Uterus (tissue), 4 donors: ENCODE measurements at places on chromosomes 5 and 9. TPM values are rescaled to one million over a fixed set of nuclear protein-coding genes. Genes with fewer than 3 reads are reported as not detected.

Gene PCDHAC2
- total RNA-seq, result under 0.01 TPM

Gene ATP10B
- 0.29 TPM for total RNA-seq

Gene TMEM232
- not detected for total RNA-seq

DNA sequence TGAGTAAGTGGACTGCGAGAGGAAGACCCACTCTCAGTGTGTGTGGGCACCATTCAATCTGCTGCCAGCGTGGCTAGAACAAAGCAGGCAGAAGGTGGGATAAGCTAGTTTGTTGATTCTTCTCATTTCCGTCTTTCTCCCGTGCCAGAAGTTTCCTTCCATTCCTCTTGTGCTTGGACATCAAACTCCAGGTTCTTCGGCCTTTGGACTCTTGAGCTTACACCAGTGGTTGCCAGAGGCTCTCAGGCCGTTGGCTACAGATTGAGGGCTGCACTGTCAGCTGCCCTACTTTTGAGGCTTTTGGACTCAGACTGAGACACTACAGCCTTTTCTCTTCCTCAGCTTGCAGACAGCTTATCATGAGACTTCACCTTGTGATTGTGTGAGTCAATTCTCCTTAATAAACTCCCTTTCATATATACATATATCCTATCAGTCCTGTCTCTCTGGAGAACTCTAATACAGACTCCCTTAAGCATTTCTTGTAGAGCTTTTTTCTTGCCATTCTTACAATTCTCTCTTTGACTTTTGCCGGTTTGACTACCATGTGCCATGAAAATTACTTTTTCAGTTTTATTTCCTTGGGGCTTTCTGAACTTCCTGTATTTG lies 494.9 kb downstream of the PRR16 start:
- H3K4me1 ChIP-seq, result no peaks in the 10 kb centered on the region
- no peaks in the 10 kb centered on the region for H3K27me3 ChIP-seq
- DNase-seq, result no peak
- no peaks in the 10 kb centered on the region for H3K36me3 ChIP-seq
- H3K27ac ChIP-seq, result no peak overlapping the region
- no peak overlapping the region for H3K4me3 ChIP-seq

GRCh38 chr9:133225171-133226011 lies 16.3 kb upstream of the OBP2B start:
- H3K36me3 ChIP-seq, result no peaks in the 10 kb centered on the region
- no peak overlapping the region for H3K27ac ChIP-seq
- H3K27me3 ChIP-seq, result no peaks in the 10 kb centered on the region
- no peak overlapping the region for H3K4me3 ChIP-seq

DNA sequence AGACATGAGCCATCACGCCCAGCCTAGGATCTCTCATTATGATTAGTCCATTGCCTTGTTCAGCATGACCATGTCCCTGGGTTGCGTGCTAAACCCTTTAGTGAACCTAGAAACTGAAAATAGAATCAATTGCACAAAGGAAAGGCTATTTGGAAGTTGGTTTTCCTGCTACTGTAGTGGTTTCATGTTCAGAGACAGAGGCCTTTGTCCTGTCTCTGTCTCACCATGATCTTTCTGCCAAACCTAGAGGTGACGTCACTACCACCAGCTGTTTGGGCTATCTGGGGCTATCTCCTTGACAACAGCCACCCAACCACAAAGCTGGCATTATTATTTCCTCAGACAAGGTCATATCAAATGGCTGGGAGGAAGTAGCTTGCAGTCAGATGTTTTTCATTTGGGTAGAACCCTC lies 4.0 kb upstream of the CDK5RAP2 start:
- no peak overlapping the region for H3K4me3 ChIP-seq
- no peaks in the 10 kb centered on the region for H3K27me3 ChIP-seq

DNA sequence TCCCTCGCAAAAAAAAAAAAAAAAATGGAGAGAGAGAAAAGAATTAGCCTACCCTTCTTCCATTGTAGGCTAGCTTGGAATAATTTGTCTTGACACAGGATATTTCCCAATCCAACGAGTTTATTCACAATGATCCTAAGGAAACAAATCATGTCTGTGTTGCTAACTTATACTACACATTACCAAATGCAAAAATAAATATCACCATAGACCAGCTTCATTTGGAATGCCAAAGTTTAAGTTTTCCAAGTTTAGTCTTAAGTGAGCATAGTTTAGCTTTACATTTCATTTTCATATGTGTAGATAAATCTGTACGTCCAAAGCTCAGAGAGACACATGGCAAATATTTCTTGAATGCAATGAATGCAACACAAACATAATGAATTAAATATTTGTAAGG lies 1106.2 kb upstream of the DMAC1 start:
- no peaks in the 10 kb centered on the region for H3K4me1 ChIP-seq
- no peak overlapping the region for H3K27ac ChIP-seq
- no peaks in the 10 kb centered on the region for H3K27me3 ChIP-seq
- no peaks in the 10 kb centered on the region for H3K36me3 ChIP-seq

DNA sequence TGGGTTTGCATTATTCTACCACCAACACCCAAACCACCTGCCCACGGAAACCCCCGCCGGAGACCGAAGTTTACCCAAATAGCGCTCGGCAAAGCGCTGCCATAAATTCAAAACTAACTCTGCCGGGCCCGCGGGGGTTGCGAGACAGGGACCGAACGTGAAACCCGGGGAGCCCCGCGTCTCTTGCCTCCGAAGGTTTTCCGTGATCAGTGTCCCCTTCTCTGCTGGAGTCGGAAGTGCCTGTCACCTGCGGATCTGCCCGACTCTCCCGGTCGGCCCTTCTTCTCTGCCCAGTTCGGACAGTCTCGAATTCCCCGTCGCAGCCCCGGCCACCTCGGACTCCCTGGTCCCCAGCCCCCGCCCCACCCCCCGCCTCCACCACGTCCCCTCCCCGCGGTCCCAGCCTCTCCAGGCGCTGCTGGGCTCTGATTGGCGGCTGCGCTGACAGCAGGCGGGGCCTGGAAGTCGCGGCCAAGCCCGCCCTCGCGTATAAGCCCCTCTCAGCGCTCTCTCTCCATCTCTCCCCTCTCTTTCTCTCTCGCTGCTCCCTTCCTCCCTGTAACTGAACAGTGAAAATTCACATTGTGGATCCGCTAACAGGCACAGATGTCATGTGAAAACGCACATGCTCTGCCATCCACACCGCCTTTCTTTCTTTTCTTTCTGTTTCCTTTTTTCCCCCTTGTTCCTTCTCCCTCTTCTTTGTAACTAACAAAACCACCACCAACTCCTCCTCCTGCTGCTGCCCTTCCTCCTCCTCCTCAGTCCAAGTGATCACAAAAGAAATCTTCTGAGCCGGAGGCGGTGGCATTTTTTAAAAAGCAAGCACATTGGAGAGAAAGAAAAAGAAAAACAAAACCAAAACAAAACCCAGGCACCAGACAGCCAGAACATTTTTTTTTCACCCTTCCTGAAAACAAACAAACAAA lies at the start of gene RORB:
Gene RORB, plus strand, starts transcription at position 517 of the 929 bp plus-strand sequence. CDS start 642 bp downstream, outside the sequence.
- peak within 1 kb of the TSS; percentile 36 for H3K4me3 ChIP-seq
- no peaks in the 10 kb centered on the region for H3K27me3 ChIP-seq
- DNase-seq, result no peak

GRCh38 chr9:99720455-99721050 lies 101.1 kb upstream of the NR4A3 start:
- DNase-seq, result no peak
- H3K27me3 ChIP-seq, result no peaks in the 10 kb centered on the region
- H3K4me3 ChIP-seq, result peak overlapping the region; percentile 14
- no peak overlapping the region for H3K27ac ChIP-seq
- H3K4me1 ChIP-seq, result no peaks in the 10 kb centered on the region

DNA sequence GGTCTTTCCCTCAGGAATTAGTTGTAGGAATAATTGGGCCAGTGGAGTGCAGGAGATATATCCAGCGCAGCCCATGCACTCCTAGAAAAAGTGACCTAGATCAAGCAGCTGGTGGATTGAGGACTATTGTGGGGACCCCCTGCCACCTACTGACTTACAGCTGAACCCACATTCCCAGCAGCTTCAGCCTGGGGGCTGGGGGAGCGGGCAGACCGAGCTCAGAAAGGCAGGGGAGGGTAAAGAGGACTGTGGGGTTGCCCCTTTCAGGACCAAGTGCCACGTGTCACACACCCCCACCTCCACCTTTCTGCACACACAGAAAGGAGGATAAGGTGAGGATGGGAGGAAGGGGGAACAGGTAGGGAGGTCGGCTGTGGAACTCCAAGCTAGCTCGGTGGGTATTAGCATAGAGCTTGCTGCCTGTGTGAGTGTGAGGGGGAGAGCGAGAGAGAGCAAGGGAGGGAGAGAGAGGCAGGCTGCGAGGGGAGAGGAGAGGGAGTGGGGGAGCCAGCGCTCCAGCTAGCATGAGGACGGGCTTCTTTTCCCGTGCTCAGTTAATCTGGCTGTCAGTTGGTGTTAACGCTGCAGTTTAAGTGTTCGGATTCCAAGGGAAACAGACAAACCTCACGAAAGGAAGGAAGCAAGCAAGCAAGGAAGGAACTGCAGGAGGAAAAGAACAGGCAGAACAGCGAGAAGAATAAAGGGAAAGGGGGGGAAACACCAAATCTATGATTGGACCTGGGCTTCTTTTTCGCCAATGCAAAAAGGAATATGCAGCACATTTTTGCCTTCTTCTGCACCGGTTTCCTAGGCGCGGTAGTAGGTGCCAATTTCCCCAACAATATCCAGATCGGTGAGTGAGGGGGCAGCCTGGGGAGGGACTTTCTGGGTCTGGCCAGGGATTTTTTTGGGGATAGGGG lies at the start of gene GRIA1:
Gene GRIA1, plus strand, starts transcription at position 553 of the 920 bp plus-strand sequence.
- H3K36me3 ChIP-seq, result no peaks in the 10 kb centered on the region
- no peak for DNase-seq
- no peak within 1 kb of the TSS for H3K4me3 ChIP-seq
- no peak within 1 kb of the TSS for H3K27ac ChIP-seq
- peaks cover 9% of the 10 kb centered on the region for H3K27me3 ChIP-seq
- H3K4me1 ChIP-seq, result no peaks in the 10 kb centered on the region
